M059J (cell line): ENCODE measurements at places on chromosomes 3 and 15. TPM values are rescaled to one million over a fixed set of nuclear protein-coding genes. Genes with fewer than 3 reads are reported as not detected.

GRCh38 chr3:190620886-190621608, 107.2 kb downstream of the IL1RAP start:
- DNase-seq = no peak

DNA sequence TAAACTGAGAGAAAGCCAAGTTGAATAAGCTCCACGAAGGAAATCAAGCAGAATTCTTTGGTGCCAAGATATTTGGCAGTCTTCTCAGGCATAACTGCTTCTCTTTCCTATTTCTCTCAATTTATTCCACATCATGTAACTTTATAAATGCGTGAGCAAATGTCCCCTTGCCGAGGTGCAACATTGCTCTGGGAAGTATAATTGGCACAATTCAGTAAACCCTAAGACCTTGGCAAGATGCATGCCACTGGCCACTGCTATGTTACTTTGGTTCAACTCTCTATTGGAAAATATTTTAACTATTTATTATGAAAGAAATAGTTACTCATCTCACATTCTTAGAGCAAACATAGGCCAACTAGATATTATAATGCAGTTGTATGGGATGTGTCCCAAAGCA, 170.2 kb downstream of the SUCNR1 start:
- DNase-seq = no peak

DNA sequence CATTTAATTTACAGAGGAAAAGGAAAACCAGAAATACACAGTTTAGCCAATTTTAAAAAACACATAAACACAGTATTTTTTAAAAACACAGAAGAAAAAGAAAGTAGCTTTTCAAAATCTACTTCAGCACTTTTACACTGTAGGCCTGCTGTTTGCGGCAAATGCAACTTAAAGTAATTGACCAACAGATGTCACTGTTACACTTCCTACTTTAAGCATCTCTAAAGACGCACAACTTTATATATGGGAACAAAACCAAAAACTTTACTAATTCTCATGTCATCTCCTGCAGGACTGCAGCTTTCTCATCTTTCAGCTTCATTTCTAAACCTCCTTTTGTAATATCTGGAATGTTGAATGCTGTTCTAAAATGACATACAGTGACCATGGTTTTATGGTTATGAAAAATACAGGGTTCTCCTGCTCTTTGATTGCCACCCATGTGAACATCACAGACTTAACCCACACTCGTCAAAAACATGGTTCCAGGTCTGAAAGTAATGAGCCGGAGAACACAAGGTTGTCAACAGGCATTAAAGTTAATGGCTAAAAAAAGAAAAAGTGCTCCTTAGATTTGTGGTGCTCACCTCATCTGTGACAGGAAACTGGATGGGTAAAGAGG, 107.9 kb downstream of the FMN1 start:
- peak; percentile 73 for DNase-seq

DNA sequence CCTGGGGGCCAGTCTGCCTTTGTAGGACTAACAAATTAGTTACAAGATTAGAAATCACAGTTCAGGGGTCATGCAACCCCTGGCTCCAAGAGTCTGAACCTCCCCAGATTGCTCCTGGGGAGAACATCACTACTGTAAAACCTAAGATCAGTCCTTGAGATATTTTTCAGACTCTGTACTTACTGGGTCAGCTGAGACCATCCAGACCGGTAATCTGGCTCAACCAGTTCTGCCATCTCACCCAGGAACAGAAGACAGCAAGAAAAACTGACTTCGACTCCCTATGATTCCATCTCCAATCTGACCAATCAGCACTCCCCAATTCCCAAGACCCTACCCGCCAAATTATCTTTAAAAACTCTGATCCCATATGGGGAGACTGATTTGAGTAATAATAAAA, 47.5 kb downstream of the NMD3 start:
- no peak for DNase-seq

- no peak for DNase-seq
Observed at GRCh38 chr3:32154205-32154579, 47.8 kb downstream of the GPD1L start.

DNA sequence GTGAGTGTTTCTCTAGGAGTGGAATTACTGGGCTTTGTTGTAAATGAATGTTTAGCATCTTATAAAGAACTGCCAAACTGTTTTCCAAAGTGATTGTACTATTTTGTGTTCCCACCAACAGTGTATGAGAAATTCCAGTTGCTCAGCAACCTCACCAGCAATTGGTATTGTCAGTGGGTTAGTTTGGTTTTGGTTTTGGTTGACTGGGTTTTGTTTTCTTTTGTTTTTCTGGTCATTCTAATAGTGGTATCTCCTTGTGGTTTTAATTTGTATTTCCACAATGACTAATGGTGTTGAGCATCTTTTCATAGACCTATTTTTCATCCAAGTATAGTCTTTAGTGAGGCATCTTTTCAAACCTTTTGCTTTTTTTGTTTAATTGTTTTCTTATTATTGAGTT, 27.1 kb downstream of the FILIP1L start:
- DNase-seq = peak; percentile 99

DNA sequence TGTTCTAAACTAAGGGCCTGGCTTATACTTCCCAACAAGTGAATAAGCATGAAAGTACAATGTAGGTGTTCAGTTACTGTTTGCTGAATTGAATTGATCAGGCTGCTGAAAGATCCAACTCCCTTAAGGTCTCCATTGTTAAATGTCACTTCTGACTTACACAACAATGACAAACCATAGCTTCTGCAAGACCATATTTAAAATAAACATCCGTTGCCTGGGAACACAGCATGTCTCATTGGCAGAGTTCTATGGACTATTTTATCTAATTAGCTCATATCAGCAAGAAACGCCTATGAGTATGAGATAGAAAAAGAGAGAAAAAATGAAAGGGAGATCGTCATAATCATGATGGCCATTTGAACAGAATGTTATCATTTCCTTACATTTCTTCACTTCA, 605.4 kb downstream of the FGF12 start:
- DNase-seq = peak; percentile 9

DNA sequence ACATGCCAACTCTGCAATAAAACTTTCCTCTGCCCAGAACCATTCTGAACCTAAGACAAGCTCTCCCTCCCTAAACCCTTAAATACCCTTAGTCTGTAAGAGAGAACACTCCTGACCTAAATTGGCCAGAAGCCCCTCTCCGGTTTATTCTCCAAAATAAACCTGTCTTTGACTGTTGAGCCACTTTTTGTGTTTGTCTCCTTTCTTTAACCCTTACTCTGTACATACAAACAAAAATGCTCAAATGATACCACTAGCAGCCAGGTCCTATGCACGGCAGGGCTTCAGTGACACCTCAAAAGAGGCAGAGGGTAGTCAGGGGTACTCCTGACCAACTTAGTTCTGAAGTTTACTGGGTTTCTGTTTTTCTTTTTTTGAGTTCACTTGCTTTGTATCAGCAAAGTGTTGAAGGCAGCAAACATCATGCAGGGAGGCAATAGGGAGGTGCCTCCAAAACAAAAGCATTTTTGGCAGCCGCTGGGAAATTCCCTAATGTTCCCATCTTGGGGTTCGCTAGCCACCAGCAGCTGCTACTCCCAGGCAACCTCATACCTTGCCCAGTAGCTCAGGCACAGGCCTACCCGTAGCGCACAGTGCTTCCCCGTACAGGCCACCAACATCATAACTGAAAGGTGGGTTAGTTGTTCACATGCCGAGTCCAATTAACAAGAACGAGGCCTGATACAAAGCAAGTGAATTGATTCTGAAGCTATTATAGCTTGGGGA, 62.9 kb upstream of the GCNT3 start:
- DNase-seq = no peak

DNA sequence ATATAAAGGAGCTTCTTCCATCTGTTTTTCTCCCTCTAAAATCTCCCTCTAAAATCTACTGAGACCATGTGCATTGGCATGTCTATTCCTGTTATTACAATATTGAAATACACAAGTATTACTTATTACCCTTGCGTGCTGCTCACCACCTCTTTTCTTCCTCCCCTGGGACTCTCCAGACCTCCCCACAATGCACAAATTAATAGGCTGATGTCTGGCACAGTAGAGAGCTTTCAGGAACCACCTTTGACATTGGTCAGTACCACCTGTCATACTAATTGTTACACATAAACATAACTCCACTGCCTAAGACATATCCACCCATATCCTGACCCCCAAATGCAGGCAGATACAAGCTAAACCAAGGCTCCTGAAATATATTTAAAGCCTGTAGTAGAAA, 722.6 kb downstream of the FHIT start:
- DNase-seq = no peak

DNA sequence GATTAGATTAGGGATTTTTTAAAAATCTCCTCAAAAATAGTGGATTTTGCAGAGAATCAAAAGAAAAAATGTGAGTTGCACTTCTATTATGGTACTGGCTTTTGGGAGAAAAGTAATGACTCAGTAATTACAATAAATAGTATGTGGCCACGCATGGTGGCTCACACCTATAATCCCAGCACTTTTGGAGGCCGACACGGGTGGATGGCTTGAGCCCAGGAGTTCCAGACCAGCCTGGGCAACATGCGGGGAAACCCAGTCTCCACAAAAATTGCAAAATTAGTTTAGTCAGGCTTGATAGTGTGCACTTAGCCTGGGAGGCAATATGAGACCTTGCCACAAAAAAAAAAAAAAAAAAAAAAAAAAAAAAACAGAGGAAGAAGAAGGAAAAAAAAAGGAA, 1098.2 kb downstream of the ZPLD1 start:
- no peak for DNase-seq

DNA sequence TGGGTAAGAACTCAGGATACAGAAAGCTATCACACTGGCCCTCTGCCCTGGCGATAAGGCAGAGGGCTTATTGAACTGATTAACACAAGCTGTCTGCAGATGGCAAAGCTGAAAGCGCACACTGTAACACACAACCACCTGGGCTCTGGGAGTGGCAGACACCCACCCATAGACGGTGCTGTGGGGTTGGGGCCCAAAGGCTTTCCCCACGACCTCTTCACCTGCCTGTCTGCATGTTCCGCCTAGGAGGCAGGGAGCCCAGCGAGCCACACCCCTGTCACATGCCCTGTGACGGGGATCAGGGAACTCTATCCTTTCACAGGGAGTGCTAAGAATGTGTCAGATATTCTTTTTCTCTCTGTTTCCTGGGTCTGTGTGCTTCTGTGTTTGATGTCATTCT, 12.1 kb upstream of the TFG start:
- no peak for DNase-seq

Gene ISY1
- 34.9 and 70.7 TPM in 2 replicates for total RNA-seq

Gene BCHE
- total RNA-seq = 4.0 and 8.0 TPM in 2 replicates

Gene LRTM1
- not detected in 2 replicates for total RNA-seq

Gene GPR15
- 27.8 and 41.3 TPM in 2 replicates for total RNA-seq
